ENCODE measurements at places on chromosomes 2 and 18. TPM values are rescaled to one million over a fixed set of nuclear protein-coding genes. Genes with fewer than 3 reads are reported as not detected.

RPRM gene
- polyA plus RNA-seq, result not detected

TTC39C gene
- polyA plus RNA-seq, result 13.3 TPM

BARD1 gene
- 5.1 TPM for polyA plus RNA-seq

DNA sequence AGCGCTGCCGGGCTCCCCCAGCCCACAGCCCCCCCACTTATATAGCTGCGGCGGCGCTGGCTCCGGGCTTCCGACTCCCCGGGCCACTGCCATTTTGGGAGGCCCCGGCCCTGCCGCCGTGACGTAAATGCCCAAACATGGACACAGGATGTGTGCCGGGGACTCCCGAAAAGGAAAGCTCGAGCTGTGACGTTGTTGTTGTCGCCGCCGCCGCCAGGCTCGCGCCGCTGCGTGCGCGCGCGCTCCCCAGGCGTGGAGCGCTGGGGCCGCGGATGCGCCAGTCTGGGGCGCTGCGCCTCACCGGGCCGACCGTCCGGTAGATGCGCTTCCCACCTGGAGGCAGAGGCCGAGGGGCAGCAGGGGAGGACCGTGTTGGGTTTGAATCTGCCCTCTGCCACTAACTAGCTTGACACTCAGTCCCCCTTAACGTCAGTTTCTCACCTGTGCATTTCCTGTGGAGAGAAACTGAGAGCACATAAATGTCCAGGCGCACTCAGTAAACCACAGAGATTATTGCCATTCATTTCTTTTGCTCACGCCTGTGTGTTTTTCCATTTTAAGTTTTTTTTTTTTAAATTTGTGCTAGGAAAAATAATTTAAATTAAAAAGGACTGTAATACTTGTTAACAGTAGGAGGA, at the start of gene EGR4:
EGR4 (minus strand) TSS at position 15 of the 638 bp plus-strand sequence. CDS start 231 bp downstream, outside the sequence.
- DNase-seq, result no peak

DNA sequence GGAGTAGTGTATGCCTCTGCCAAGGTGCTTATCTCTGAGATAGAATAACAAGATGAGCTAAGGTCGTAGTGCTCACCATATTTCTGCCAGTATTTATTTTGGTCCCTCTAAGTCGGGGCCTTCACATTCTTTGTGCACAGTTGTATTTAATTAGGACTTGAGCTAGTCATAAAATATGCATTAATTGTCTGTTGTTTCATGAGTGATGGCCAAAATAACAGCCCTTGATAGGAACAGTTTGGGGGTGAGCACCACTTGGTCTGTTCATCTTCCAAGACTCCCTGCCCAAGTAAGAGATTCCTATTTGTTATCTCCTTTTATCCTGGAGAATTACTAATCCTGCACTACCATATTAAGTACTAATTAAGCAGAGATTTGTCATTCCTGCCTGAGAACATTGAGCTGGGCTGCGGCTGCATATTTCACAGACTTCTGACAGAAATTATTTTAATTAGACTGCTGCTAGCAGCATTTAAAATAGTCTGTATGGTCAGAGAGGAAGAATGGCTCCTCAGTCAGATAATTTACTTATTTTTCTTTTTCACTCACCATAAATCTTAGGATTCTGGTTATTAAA, 435.1 kb downstream of the MTX2 start:
- no peak for DNase-seq

DNA sequence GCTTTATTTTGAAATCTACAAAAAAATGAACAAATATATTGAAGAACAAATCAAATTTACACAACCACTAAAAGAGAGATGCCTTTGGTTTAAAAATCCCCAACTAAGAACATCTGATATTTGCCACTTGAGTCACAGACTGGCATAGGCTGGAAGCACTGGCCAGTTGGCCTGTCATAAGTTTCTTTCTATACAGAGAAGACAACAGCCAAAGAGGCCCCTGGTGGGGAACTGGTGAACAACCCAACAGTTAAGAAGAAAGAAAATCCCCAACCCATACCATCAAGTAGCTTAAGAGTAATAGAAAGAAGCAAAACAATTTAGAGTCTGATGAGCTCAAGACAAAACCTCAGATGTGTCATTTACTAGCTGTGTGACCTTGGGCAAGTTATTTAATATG, 45.5 kb downstream of the OSR1 start:
- DNase-seq, result peak; percentile 9

DNA sequence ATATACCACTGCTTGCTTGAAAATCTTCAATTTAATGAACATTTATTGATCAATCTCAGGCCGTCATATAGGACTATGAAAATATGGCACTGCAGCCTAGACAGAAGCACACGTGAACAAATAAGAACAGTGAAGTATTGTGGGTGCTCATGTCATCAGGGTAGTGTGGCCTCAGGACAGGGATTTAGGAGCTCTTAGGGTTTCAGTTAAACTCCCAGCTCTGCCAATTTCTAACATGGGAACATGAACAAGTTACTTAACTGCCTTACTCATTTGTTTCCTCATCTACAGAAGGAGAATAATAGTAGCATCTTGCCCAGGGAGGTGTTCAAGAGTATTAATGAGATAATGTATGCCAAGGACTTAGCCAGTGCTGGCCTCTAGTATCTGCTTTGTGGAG, 146.0 kb upstream of the MAP3K20 start:
- DNase-seq, result no peak

DNA sequence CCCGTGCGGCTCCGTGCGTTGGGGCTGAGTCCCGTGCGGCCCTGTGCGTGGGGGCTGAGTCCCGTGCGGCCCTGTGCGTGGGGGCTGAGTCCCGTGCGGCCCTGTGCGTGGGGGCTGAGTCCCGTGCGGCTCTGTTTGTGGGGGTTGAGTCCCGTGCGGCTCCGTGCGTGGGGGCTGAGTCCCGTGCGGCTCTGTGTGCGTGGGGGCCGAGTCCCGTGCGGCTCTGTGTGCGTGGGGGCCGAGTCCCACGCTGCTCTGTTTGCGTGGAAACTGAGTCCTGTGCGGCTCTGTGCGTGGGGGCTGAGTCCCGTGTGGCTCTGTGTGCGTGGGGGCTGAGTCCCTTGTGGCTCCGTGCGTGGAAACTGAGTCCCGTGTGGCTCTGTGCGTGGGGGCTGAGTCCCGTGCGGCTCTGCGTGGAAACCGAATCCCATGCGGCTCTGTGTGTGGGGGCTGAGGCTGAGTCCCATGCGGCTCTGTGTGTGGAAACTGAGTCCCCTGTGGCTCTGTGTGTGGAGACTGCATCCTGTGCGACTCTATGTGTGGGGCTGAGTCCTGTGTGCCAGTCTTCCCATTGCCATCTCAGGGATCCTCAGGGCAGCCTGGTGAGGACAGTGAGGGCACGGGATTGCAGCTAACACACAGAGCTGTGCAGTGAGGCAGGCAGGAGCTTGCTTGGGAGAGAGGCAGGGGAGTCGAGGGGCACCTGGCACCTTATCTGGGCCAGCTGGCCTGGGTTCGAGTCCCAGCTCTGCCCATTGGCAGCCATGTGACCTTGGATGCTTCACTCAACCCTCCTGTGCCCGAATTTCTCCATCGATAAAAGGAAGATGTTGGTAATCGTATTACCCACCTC, 44.5 kb downstream of the LDLRAD4 start:
- no peak for DNase-seq

DNA sequence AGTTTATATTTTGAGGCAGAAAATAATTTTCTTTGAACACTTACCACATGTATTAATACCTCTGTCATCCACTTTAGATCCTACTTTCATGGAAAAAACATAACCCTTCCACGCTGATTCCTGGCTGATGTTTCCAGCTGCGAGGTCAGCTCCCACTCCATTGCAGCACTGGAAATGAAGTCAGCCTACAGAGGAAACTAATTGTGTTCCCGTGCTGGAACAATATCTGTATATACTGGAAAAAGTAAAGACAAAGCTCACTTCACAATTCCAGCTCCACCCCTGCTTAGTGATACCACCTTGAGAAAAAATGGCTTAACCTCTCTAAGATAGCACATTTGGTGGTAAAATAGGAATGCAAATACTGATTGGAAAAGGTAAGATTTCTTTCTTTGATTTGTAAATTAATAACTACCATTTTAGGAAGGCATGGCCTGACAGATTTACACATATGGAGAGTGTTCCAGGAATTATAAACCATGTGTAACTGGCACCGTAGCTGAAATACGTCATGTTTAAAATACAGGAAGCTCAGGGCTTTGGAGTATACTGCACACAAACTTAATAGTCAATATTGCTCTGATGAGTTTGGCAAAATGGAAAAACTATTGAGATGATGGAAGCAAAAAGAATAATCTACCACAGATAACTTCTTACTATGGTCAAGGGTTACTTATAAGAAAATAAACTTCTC, 90.0 kb downstream of the TRIB2 start:
- no peak for DNase-seq

- peak; percentile 99 for DNase-seq
Observed at GRCh38 chr18:34767601-34768027, 57.5 kb downstream of the DTNA start.

DNA sequence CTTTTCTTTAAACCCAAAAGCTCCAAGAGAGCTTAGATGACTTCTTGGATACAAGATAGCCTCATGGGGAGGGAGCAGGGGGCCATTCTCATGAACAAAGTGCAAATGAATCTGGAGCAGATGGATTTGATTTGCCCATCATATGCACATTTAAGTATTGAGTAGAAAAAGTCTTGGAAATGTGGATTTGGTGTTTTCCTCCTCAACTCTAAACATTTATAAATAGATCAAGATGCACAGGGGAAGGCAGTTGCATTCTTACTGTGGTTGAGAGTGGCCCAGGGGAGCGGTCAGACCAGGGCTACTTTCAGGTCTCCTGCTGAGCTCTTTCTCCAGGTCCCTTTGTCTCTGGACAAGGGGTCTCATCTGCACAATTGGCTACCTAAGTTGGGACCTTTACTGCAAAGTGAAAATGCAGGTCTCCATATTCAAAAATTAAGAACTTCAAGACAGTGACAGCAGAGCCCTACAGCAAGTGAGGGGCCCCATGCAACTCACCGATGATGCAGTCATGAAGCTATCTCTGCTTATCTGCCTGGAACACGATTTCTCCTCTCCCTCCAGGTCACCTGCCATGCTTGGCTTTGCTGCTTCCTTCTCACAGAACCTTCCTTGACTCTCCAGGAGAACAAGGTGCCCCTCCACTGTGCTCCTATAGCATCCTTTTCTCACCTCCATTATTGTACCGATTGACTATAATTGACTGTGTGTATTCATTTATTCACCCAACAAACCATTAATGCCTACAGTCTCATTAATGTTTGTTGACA, 145.4 kb downstream of the LPIN1 start:
- DNase-seq, result no peak

DNA sequence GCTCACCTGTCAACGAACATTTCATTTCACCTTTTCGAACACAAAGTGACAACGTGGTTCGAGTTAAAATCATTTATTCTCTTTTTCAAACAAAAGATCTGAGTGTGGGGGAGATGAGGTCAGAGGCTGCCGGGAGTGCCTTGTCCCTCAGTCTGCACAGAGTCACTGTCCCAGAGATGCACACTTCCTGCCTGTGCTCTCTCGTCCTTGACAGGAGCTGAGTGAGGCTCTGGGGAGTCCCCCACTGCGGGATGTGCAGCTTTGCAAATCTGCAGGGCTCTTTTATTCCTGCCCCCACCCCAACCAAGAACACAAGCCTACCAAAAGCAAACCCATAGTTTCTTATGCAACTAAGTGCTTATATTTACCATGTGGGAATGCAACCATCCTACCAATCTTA, 497.8 kb downstream of the EIPR1 start:
- no peak for DNase-seq

DNA sequence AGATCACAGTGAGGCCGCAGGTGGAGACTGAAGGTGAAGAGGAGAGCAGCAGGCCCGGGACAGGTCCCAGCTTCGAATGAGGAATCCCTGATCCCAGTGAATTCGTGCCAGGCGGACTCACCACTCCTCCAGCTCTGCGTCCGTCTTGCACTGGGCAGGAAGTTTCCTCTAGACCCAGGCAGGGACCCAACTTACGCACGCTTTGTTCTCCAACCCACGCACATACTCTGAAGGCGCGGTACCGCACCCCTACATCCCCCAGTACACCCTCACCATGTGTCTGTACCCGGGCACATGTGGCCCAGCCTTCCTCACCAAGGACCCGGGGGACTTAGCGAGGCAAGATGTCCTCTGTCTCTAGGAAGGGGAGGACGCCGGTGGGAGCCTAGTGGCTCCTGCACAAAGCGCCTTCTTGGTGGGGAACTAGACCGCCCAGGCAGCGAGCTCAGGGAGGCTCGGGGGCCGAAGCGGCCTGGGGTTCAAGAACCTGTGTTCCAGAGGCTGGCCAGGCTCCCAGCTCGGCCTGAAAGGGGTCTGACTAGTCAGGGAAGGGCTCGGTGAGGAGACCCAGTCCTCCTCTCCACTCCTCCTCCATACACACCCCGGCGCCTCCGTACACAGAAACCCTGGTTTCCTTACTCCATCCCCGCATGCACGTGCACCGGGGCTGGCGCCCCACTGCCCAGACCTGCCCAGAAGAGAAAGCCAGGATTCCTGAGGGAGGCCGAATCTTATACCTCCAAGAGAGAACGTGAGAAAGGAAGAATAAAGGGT, 38.3 kb upstream of the ATP6V1B1 start:
- DNase-seq, result no peak
